CD4-positive, alpha-beta memory T cell (primary cell): ENCODE measurements at places on chromosomes 3 and 15.

GRCh38 chr15:60414016-60414682, 16.4 kb upstream of the ANXA2 start:
- H3K4me3 ChIP-seq = no peak overlapping the region
- peaks cover 4% of the 10 kb centered on the region for H3K4me1 ChIP-seq
- H3K36me3 ChIP-seq = no peaks in the 10 kb centered on the region
- DNase-seq = no peak
- no peak overlapping the region for H3K27ac ChIP-seq

GRCh38 chr3:87828046-87828445, 230.8 kb downstream of the CGGBP1 start:
- no peak overlapping the region for H3K27ac ChIP-seq
- H3K36me3 ChIP-seq = no peaks in the 10 kb centered on the region
- no peaks in the 10 kb centered on the region for H3K4me1 ChIP-seq
- H3K4me3 ChIP-seq = no peak overlapping the region

GRCh38 chr3:197007953-197008352, 21.7 kb downstream of the MELTF start:
- no peaks in the 10 kb centered on the region for H3K36me3 ChIP-seq
- peaks cover 9% of the 10 kb centered on the region for H3K4me1 ChIP-seq
- H3K4me3 ChIP-seq = no peak overlapping the region
- DNase-seq = no peak

DNA sequence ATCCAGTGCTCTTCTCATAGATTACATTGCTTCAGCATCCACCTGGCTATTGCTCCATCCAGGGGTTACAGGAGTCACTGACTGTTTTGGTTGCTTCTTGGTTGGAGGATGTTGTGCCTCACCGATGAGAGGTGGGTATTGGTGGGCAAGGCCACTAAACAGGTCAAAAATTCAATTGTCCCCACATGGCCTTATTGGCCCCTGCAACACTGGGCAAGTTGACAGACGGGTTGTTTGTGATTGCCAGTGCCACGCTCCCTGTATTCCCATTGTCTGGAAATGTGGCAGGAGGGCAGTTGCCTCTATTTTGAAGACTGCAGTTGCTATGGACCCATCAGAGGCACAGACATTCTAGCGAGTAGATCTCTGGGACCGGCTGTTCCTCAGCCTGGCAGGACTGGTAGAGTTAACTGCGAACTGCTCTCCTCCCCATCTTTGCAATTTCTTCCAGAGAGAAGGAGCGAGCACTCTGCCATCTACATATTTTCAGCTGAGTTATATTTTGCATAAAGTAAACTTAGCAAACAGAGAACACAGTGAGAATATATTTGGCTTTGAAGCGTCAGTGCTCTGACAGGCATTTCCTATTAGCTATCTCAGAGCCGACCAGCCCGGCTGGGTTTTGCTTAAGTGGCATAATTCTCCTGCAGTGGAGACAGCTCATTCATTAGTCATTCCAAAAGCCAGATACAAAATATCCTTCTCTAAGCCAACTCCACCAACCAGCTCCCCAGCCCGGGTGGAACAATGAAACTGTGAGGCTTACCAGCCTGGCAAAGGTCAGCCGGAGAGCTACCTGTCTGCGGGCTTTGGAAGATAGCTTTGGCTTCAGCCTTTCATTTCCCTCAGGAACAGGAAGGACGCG, 26.0 kb upstream of the MAGEF1 start:
- H3K4me1 ChIP-seq = no peaks in the 10 kb centered on the region
- DNase-seq = no peak
- H3K36me3 ChIP-seq = no peaks in the 10 kb centered on the region
- no peak overlapping the region for H3K4me3 ChIP-seq

DNA sequence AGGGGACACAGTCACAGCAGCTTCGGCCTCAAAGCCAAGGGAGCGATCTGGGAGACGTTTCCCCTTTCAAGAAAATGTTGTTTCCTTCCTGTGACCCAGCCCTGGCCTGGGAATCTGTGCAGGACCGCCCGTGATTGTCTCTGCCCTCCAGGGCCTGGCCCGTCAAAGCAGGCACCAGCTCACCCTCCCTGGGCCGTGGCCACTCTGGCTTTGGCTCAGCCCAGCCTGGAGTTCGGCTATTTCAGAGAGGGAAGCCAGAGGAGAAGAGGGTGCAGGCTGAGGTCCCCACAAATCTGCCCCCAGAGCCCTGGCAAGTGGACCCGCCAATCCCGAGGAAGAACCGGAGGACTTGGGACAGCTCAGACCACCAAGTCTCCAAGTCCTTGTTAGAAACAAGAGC, 12.7 kb downstream of the GATA2 start:
- peaks cover 14% of the 10 kb centered on the region for H3K4me1 ChIP-seq
- no peak overlapping the region for H3K27ac ChIP-seq
- DNase-seq = no peak
- no peaks in the 10 kb centered on the region for H3K36me3 ChIP-seq

DNA sequence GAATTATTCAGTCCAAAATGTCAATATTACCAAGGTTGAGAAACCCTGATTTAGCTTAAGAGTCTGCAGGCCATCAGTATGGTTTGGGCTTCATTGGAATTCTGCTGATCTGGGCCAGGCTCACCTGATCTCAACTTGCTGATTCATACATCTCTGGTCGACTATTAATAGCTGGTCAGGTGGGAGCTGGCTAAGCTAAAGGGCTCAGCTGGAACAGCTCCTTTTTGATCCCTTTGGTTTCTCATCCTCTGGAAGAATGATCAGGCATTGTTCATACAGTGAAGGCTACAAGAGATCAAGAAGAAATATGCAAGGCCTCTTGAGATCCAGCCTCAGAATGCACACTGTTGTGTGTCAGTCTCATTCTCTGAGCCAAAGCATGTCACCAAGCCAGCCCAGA, 123.3 kb upstream of the MME start:
- H3K36me3 ChIP-seq = no peaks in the 10 kb centered on the region
- DNase-seq = no peak
- H3K27ac ChIP-seq = no peak overlapping the region
- H3K4me1 ChIP-seq = no peaks in the 10 kb centered on the region
- H3K4me3 ChIP-seq = no peak overlapping the region
- H3K27me3 ChIP-seq = no peaks in the 10 kb centered on the region
